ENCODE measurements at places on chromosomes 5 and 9. TPM values are rescaled to one million over a fixed set of nuclear protein-coding genes. Genes with fewer than 3 reads are reported as not detected.

Gene IFNA21
- not detected for polyA plus RNA-seq

Gene PCDHB6
- 6.2 TPM for polyA plus RNA-seq

Gene FABP6
- polyA plus RNA-seq: 4.0 TPM

Gene UQCRQ
- polyA plus RNA-seq: 167 TPM

Gene NR4A3
- 1.7 TPM for polyA plus RNA-seq

Gene DOK3
- polyA plus RNA-seq: 10.4 TPM

Gene EIF4E1B
- polyA plus RNA-seq: 1.0 TPM

Gene CDH18
- 11.3 TPM for polyA plus RNA-seq

Gene PCDHGA5
- polyA plus RNA-seq: 1.5 TPM

Gene PJA2
- 77.3 TPM for polyA plus RNA-seq

Gene OTP
- polyA plus RNA-seq: 1.5 TPM

Gene ADGRD2
- polyA plus RNA-seq: 1.5 TPM

Gene GGTA1
- 8.9 TPM for polyA plus RNA-seq

Gene ARL14EPL
- 0.21 TPM for polyA plus RNA-seq

Gene RPS23
- polyA plus RNA-seq: 1,262 TPM

Gene TTC39B
- polyA plus RNA-seq: 8.9 TPM

Gene CDH6
- 3.6 TPM for polyA plus RNA-seq

Gene SHISAL2B
- polyA plus RNA-seq: not detected

Gene TAS2R1
- polyA plus RNA-seq: 1.1 TPM

Gene TUBB4B
- polyA plus RNA-seq: 1,777 TPM

Gene PCDHGA11
- polyA plus RNA-seq: 0.83 TPM

Gene MARCOL
- polyA plus RNA-seq: not detected

Gene SLC6A19
- polyA plus RNA-seq: 0.28 TPM

Gene PGM5
- polyA plus RNA-seq: 19.4 TPM

Gene SLC34A3
- polyA plus RNA-seq: 0.15 TPM

Gene GADD45G
- polyA plus RNA-seq: 29.1 TPM

Gene GBGT1
- polyA plus RNA-seq: 4.0 TPM

Gene GFRA3
- polyA plus RNA-seq: 6.3 TPM

Gene ACO1
- polyA plus RNA-seq: 44.4 TPM

Gene PCDHGB1
- 0.92 TPM for polyA plus RNA-seq

Gene COL15A1
- 49.4 TPM for polyA plus RNA-seq

Gene C9orf57
- 34.1 TPM for polyA plus RNA-seq

Gene SLC9A3
- 2.6 TPM for polyA plus RNA-seq

Gene DMRT3
- 6.7 TPM for polyA plus RNA-seq

Gene CEL
- 2.1 TPM for polyA plus RNA-seq

Gene CACNA1B
- polyA plus RNA-seq: 7.6 TPM

Gene RAB3C
- 2.5 TPM for polyA plus RNA-seq

Gene C1QTNF2
- polyA plus RNA-seq: 3.7 TPM

Gene ECSCR
- 13.9 TPM for polyA plus RNA-seq

Gene MYMK
- polyA plus RNA-seq: 0.87 TPM

Gene AHRR
- polyA plus RNA-seq: 68.5 TPM

Gene GPR151
- polyA plus RNA-seq: not detected

Gene SLC25A2
- polyA plus RNA-seq: 15.9 TPM

Gene FGF18
- polyA plus RNA-seq: 1.6 TPM

Gene DNAJC21
- polyA plus RNA-seq: 63.0 TPM

Gene FCN2
- polyA plus RNA-seq: not detected

All from testis (tissue), 5 donors.